ENCODE measurements at places on chromosomes 5 and 9. TPM values are rescaled to one million over a fixed set of nuclear protein-coding genes. Genes with fewer than 3 reads are reported as not detected.

Gene GLIPR2
- polyA plus RNA-seq: 8.3 TPM

Gene TARS1
- 66.0 TPM for polyA plus RNA-seq

Gene FAM169A
- polyA plus RNA-seq: 3.5 TPM

Gene ANXA6
- 183 TPM for polyA plus RNA-seq

Gene SLC6A19
- polyA plus RNA-seq: 69.3 TPM

Gene ARHGEF28
- polyA plus RNA-seq: 21.9 TPM
